ENCODE measurements at places on chromosomes 3 and 15.

DNA sequence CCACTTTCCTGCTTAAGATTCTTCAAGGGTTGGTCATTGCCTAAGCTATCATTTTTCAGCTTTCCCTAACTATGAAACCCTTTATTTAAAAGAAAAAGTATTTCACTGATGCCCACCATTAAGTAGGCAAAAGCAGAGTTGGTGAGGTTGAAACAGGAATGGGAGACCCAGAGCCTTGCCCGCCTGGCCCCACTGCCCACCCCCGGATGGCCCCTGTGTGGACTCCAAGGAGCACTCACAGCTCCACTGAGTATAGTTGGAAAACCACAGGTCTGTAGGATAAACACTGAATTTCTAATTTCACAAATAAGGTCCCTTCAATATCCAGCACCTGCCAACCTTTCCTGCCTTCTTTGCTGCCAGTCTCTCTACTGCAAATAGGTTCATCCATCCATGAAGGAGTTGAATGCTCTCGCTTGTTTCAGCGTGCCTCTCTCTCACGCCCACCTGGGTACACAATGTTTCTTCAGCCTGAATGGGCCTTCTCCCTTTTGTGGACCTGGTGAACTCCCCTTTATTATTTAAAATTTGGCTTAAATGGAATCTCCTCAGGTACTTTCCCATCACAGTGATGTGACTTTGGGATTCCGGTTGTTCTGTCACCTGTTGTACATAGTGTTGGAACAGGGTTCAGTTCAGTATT lies 8.7 kb upstream of the ACAP2 start:
- DNase-seq = no peak

DNA sequence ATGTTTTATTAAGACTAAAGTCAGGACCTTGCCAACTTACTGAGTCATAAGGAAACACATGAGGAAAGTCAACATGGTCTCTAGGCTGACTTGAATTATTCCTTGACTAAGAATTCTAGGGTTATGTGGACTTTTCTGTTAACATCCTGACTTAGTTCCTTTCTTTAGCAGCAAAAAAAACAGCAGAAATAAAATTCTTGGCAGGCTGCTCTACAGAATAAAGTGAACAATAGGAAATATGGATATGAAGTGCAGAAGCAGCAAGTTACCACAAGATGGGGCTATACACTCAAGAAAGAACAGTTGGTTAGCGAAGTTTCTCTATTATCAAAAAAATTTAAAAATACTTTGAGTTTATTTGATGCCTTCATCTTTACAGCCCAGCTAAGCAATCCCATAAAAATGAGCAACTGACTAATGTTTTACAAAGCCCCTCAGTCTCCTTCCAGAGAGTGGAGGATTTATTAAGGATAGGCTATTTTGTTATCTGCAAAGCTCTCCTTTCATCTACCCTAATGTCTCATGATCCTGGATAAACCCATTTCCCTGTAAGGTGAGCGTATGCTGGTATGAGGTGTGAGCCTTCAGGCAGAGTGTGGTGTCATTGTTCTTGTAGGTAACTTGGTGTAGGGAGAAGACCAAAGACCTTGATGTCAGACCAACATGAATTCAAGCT lies 23.1 kb upstream of the MCCC1 start:
- DNase-seq = no peak

DNA sequence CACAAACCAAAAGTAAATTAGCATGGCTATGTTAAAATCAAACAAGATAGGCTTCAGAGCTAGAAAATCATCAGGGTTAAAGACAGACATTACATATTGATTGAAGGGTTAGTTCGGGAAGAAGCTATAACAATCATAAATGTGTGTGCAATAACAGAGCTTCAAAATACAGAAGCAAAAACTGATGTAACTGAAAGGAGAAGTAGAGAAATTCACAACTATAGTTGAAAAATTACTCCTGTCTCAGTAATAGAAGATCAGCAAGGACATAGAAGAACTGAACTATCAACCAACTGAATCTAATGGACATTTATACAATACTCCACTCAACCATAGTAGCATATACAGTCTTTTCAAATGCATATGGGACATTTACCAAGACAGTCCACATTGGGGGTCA lies 59.4 kb downstream of the MCTP2 start:
- DNase-seq = no peak

- peak; percentile 80 for DNase-seq
Measured at GRCh38 chr3:64343689-64344430, 118.6 kb upstream of the PRICKLE2 start.

DNA sequence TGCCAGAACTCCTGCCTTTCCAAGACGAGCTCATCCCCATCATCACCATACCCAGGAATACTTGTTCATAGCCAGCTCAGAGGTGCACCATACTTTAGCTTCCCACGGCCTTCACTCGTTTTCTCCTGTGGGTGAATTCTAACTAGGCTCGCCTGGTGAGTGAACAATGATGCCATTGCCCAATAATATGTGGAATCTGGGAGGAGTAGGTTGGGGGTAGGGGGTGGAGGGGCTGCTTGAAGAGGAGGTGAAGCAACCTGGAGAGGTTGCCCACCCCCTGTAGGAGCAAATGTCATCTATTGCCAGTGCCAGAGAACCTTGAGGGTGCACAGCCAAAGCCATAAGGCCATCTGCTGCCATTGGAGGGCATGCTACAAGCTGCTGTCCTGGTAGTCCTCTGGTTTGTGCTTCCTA lies 592 bp upstream of the ZNF445 start:
- no peak for DNase-seq

- DNase-seq = no peak
Measured at GRCh38 chr3:67916353-67916752, 261.9 kb upstream of the SUCLG2 start.

- no peak for DNase-seq
Measured at GRCh38 chr15:64806509-64806908, 18.9 kb downstream of the PIF1 start.

- no peak for DNase-seq
Measured at GRCh38 chr3:59514865-59515482, 465.1 kb upstream of the CFAP20DC start.

GRCh38 chr3:54056521-54056920 lies 65.8 kb upstream of the CACNA2D3 start:
- DNase-seq = no peak

- no peak for DNase-seq
Measured at GRCh38 chr15:58918239-58918638, 15.2 kb downstream of the SLTM start.

Measured in fibroblast of skin of left biceps (primary cell).